Right ventricle myocardium inferior (tissue), 1 donor: ENCODE measurements at places on chromosomes 5 and 9. TPM values are rescaled to one million over a fixed set of nuclear protein-coding genes. Genes with fewer than 3 reads are reported as not detected.

- DNase-seq: no peak
Observed at GRCh38 chr5:127416906-127417305, 100.5 kb upstream of the PRRC1 start.

DNA sequence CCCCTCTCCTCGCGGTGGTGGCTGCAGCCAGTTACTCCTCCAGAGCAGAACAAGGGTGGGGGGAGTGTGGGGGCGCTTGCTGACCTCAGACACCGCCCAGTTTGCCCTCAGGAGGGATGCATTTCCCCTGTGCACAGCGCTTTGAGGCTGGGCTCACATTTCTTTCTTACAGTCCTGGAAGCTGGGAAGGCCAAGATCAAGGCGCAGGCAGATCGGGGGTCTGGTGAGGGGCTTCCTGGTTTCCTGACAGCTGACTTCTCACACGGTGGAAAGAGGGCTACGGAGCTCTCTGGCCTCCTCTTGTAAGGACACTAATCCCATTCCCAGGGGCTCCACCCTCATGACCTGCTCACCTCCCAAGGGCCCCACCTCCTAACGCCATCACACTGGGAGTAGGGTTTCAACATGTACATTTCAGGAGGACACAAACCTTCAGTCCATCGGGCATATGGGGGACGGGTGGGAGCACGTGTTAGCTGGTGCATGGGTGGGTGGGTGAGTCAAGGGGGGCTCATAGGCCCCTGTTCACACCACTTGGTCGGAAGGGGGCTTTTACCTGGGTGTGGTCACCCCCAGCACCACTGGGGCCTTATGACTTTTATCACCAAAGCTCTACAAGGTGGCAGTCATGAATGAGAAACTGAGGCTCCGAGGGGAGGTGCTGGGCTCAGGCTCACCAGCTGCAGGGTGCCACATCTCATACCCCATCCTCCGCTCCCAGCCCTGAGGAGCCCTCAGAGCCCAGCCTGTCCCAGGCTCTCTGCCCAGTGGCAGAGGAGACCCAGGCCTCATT lies 7.7 kb upstream of the SCGB3A1 start:
- DNase-seq: no peak

DNA sequence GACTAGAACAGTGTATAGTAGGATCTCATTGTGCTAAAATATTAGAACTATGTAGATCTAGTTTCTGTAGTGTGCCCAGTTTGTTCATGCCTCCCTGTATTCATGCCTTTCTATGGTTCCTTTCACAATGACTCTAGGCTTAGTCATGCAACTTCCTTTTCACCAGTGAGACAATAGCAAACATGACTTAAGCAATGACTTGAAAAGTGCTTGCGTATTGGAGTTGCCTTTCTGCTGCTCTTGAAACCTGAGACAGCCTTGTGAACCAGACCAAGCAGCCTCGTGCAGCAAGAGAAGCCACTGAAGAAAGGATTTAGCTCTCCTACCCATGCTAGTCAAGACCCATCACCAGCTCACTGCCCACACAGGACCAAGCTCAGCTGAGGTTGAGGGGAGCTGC lies 294.5 kb upstream of the TAS2R1 start:
- no peak for DNase-seq

GRCh38 chr9:28101509-28101908 lies 528.2 kb upstream of the C9orf72 start:
- DNase-seq: no peak

- no peak for DNase-seq
Observed at GRCh38 chr5:58183786-58184085, 276.1 kb downstream of the PLK2 start.

- no peak for DNase-seq
Observed at GRCh38 chr5:90015584-90016018, 394.0 kb downstream of the CETN3 start.

- peak; percentile 81 for DNase-seq
Observed at GRCh38 chr5:95081500-95081960, 203.4 kb downstream of the MCTP1 start.

GRCh38 chr5:173420108-173420507 lies 91.9 kb upstream of the STC2 start:
- no peak for DNase-seq

- DNase-seq: peak; percentile 66
Observed at GRCh38 chr9:101486693-101487442, 46.8 kb upstream of the RNF20 start.

DNA sequence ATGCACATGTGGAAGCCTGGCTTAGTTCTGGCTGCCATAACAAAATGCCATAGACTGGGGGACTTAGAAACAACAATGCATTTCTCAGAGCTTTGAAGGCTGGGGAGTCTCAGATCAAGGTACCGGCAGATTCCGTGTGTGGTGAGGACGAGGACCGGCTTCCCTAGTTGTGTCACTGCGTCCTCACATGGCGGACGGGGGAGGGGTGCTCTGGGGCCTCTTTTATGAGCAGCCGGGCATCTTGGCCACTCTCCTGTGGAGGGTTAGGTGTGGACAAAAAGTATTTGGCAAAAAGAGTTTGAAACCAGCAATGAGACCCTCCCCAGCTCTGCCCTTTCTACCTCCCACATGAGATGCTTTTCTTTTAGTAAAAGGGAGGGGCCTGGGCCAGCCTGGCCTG lies 118.5 kb upstream of the LPCAT1 start:
- no peak for DNase-seq

DNA sequence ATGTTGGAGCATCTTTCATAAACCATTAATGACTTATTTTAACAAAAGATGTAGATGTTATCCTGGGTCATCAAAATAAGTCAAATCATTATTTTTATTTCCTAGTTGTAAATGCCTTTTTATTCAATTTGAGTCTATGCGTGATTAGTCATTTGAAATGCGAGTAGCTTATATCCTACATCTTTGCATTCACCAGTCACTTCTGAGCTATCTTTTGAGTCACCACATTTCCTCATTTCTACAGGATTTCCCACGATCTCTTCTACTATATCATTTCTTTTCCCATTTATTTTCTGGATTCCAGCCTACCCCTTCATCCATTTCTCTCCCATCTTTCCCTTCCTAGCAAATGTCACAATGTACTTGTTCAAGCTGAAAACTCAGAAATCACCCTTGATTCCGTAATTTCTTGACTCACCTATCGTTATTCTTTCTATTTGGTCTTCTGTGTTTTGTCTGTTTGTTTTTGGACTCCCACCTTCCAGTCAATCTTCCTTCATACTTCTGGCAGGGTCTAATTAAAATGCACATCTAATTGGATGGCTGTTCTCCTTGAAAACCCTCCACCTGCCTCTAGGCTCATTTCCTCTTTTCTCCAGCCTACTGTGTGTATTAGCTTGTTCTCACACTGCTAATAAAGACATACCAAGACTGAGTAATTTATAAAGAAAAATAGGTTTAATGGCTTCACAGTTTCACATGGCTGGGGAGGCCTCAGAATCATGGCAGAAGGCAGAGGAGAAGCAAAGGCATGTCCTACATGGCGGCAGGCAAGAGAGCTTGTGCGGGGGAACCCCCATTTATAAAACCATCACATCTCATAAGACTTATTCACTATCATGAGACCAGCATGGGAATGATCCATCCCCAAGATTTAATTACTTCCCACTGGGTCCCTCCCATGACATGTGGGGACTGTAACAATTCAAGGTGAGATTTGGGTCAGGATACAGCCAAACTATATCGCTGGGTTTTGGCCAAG lies 112.4 kb downstream of the MEF2C start:
- no peak for DNase-seq

DNA sequence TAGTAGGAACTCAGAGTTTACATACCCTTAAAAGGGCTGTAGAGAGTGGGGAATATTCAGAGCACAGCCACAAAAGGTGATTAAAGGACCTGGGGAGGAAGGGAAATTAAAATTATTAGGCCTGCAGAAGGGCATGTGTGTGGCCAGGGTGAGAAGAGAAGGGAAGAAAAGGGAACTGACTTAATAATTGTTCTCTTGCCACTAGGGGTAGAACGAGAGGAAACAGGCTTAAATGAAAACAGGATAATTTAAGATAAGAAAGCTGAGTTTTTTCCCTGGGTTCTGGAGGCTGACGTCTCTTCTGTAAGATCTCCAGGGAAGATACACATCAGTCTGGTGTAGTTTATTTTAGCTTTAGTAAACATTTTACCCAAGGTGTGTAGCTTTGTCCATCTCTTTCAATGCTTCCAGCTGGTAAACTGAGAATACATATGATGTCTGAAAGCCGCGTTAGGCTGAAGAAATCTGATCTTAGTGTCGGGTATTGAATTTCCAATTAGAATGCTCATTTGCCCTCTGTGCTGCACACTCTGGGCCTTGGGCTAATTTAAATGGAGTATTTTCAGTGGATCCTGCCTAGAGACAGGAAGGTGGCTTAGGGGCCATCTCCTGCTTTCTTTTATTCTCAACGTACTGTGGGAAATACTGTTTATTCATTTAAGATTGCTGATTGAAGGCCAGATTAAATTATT lies 416.8 kb downstream of the TMEM38B start:
- no peak for DNase-seq

DNA sequence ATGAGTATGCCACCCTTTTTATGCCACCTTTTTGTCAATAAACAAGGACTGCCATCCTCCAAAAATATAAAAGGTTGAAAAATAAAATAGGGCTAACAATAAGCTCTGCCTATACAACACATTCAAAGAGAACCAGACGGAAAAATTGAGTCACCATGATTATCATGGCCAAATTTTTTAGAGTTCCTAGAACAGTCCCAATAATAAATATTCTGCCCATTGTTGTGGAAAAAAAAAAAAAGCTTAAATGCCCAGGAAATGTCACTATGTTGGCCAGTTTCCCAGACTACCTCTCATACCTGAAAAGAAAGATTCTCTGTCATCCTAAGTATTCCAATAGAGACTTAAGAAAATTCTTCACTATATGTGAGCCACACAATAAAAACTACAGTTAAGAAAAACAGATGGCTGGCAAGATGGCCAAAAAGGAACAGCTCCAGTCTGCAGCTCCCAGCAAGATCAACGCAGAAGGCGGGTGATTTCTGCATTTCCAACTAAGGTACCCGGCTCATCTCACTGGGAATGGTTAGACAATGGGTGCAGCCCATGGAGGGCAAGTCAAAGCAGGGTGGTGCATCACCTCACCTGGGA lies 149.0 kb downstream of the TMEM161B start:
- DNase-seq: no peak

- no peak for DNase-seq
Observed at GRCh38 chr5:95026718-95027117, 258.2 kb downstream of the MCTP1 start.

The KIF12 gene
- total RNA-seq: not detected

The RNF20 gene
- 48.3 TPM for total RNA-seq

The CATSPER3 gene
- total RNA-seq: 1.1 TPM

The ZNG1C gene
- total RNA-seq: 12.7 TPM
